ENCODE measurements at places on chromosomes 2 and 18. TPM values are rescaled to one million over a fixed set of nuclear protein-coding genes. Genes with fewer than 3 reads are reported as not detected.

DNA sequence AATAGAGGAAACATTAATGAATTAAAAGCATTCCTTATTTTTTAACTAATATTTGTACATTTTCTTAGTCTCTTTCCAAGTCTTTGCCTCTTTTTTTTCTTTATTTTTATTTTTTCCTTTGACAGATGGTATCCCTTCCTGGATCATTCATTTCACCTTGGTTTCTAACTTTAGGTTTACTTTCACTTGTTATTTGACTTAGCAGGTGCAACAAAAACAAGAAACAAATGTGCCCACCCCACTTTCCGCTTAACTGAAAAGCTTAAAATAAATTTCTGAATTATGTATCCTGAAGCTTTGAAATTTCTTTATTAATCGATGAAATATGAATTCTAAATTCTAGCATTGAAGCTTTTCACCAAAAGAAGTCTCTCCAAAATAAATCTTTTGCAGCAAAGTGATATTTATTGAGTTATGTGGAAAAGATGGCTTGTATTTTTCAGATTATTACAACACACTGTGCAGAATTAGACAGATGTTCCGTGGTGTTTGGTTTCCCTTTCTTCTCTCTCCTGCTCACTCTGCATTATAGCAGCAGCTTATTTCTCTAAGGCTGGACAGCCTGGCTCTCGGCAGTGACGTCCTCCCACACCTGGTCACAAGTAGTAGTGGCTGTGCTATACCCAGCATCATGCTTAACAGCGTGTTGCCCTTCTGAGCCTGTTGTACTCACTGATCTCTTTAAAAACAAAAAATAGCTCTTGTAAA is 99.1 kb upstream of the ZNF397 start:
- no peak for DNase-seq

GRCh38 chr2:27839022-27839618 is 51.1 kb downstream of the RBKS start:
- DNase-seq, result no peak

GRCh38 chr2:158034198-158034866 is 67.3 kb upstream of the UPP2 start:
- DNase-seq, result no peak

Gene RHOB
- 26.8 TPM for total RNA-seq

Gene FBLN7
- 0.61 TPM for total RNA-seq

Measured in natural killer cell treated with Interleukin-12 subunit alpha and Interleukin-12 subunit beta and Interleukin-15 and Interleukin-18, amount 100 ng/mL, for 72 hours (primary cell).